PC-9 (cell line): ENCODE measurements at places on chromosomes 4 and X. TPM values are rescaled to one million over a fixed set of nuclear protein-coding genes. Genes with fewer than 3 reads are reported as not detected.

Gene TRPC3
- 0.24 TPM in 1 of 2 replicates, not detected in the other for total RNA-seq

Gene NUDT10
- total RNA-seq: not detected in 2 replicates

Gene RNF212
- 4.2 and 6.6 TPM in 2 replicates for total RNA-seq

GRCh38 chr4:57078685-57079521 lies 31.3 kb downstream of the IGFBP7 start:
- peak; percentile 66 for DNase-seq

DNA sequence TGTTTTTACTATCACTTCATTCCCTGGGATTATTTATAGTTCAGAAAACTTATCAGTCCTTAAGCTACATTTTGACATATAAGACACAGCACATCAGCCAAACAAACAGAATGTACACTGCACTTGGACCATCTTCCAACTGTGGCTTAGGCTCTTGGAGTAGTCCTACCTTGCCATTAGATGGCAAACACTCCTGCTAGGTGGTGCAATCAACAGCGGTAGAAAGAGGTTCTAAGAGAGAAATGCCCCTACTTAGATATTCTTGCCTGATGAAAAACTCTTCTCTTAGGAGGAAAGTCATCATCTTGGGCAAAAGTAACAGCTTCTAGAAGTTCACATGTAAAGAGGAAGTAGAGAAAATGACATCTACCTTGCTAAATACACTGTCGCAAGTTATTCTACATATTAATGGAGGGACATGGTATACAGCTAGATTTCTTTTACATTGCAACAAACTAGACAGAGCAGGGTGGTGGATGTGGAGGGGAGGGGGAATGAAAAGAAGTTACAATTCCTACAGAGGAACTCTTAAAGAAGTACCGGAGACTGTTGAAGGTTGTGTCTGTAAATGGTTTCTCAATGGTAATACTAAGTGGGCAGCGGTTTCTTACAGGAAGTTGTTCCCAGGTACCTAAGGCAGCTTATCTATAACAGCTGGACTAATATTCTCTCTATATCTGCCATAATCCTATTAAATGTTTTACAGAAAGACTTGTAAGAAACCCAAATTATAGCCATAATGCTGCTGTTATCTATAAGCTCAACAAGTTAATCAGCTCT lies 8.1 kb upstream of the STPG2 start:
- DNase-seq: no peak

- no peak for DNase-seq
These were observed 15.1 kb upstream of the AFF1 start for GRCh38 chr4:86919561-86920223.

GRCh38 chr4:69321153-69321729 lies 41.0 kb downstream of the UGT2B28 start:
- DNase-seq: no peak

DNA sequence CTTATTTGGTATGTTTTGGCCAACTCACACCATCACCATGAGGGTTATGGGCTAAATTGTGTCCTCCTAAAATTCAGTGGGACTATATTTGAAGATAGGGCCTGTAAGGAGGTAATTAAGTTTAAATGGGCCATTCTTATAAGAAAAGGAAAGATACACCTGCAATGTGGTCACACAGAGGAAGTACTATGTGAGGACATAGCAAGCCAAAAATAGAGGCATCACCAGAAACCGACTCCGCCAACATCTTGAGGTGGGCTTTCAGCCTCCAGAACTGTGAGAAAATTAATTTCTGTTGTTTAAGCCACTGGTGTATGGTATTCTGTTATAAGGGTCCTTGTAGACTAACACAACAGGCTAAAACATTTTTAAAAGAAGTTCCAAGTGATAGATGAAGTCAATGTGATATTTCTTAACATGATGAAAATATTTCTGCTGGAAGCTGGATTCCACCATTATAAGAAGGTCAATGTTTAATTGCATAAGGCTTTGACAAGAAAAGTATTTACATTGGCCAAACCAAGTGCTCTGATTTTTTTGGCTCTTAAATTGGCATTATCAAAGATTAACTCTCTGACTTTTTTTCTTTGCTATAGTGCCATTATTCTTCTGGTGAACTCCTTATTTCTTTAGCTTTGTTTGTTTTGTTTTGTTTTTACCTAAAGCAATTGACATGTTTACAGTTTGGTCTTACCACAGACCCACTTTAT lies 540.9 kb downstream of the PPARGC1A start:
- no peak for DNase-seq

GRCh38 chr4:10083331-10083771 lies 33.2 kb downstream of the WDR1 start:
- no peak for DNase-seq

DNA sequence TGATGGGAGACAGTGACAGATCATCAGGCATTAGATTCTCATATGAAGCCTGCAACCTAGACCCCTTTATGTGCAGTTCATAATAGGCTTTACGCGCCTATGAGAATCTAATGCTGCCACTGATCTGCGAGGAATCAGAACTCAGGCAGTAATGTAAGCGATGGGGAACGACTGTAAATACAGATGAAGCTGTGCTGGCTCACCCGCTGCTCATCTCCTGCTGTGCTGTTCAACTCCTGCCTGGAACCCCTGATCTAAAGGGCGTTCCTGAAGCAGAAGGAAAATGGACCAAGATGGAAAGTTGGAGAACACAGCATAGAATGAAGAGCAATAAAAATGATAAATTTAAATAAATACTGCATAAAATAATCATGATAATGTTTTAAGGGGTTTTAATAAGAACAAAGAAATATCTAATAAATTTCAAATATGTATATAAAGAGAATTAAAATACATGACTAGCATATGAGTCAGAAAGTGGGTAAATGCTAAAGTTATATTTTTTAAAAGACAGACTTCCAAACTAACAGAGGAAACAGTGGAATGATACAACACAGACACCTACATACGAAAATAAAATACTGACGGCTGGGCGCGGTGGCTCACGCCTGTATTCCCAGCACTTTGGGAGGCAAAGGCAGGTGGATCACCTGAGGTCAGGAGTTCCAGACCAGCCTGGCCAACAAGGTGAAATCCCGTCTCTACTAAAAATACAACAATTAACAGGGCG lies 59.2 kb downstream of the RBM47 start:
- no peak for DNase-seq

DNA sequence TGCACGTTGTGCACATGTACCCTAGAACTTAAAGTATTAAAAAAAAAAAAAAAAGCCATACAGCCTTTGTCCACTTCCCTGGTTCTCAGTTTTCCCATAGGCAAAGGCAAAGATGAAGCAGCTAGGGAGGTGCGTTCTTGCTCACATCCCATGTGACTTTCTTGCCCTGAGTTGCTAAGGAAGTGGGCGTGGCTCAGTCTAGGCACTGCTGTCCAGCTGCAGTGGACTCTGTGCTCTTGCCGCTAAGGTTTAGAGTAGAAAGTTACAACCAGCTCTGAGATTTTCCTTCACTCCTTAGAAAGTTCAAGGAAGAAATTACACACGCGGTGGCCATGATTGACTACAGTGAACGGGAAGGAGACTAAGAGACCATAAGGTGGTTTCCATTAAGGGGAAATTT lies 144.7 kb downstream of the NAA11 start:
- DNase-seq: no peak

DNA sequence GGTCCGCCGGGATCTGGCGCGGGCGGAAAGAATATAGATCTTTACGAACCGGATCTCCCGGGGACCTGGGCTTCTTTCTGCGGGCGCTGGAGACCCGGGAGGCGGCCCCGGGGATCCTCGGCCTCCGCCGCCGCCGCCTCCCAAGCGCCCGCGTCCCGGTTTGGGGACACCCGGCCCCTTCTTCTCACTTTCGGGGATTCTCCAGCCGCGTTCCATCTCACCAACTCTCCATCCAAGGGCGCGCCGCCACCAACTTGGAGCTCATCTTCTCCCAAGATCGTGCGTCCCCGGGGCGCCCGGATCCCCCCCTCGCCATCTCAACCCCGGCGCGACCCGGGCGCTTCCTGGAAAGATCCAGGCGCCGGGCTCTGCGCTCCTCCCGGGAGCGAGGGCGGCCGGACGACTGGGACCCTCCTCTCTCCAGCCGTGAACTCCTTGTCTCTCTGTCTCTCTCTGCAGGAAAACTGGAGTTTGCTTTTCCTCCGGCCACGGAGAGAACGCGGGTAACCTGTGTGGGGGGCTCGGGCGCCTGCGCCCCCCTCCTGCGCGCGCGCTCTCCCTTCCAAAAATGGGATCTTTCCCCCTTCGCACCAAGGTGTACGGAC lies 482 bp upstream of the SHOX start:
- DNase-seq: no peak

DNA sequence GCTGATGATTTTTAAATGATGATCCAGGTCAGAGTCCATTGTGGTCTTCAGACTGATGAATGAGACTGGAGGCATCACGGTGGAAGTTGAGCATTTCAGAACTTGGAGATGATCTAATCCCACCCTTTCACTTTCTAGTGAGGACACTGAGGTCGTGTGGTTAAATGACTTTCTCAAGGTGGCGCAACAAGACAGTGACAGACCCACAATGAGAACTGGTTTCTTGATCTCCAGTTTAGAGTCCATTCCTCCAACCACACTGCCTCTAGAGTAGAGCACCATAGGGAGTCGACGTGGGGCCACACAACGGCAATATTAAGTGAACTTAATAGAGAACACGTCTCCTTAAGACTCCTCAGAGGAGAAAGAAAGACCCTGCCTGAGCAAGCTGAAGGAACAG lies 381.0 kb downstream of the UNC5C start:
- no peak for DNase-seq

- no peak for DNase-seq
These were observed 66.4 kb downstream of the ATOH1 start for GRCh38 chr4:93894995-93895394.
